Stimulated activated CD8-positive, alpha-beta memory T cell treated with anti-CD3 and anti-CD28 coated beads, Interleukin-15, amount 100 ng/mL, for 4 hours (primary cell): ENCODE measurements at places on chromosomes 3 and 15.

DNA sequence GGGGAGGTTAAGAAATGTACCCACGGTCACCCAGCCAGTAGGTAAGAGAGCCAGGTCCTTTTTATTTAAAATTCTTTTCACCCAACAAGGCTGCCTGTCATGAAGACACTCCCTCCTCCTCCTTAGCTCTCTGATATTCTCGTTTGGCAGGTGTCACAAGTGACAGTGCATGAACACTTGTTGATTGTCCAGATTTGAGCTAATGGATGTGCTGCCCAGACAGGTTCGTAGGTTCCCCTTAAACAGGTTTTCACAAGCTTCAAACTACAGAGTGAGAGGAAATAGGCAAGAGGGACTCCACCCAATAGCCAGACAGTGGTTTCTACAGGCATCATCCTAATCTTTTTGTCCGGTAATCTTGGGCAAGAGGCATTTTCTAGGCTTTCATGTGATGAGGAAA is 32.2 kb downstream of the ATP13A4 start:
- no peak for DNase-seq

- DNase-seq = no peak
Observed at GRCh38 chr15:47963265-47963664, 157.5 kb upstream of the SLC24A5 start.

DNA sequence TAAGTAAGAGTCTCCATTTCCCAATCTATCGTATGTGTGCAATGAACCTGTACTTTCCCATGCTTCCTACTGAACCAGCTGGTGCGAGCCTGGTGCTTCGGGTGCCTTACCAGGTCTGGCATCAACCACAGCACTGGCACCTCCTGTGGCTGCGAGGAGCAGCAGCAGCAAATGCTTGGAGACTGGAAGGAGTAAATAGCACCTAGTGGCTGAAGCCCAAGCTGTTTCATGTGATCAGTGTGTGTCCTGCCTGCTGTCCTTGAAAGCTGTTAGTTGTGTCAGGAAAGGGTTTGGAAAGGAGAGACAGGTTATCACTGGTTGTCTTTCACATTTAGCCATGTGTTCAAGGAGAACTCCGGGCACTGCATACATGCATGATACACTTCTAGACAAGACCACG is 31.8 kb downstream of the PCOLCE2 start:
- DNase-seq = no peak

GRCh38 chr15:66292571-66293418 is 573 bp upstream of the DIS3L start:
- DNase-seq = no peak

DNA sequence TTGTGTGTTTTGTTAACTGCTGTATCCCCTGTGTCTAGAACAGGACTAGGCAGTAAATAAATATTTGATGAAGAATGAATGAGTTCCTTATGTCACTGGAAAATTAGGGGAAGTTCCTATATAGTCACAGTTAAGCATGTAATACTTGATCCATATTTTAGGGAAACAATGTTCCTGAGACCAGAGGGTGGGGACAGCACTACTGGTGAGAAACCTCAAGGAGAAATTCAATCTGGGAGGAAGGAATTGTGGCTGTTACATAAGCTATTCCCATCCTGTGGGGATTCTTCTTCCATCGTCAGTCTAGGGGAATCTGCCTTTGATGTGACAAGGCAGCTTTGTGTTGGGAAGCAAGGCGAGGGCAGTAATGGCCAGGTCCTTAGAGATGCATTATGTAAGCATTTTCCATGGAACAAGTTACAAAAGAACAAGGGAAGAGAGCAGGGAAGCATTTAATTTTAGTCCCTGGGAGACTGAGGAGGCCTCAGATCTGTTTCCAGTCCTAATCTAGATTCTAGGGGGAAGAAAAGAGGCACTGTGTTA is 219.3 kb upstream of the TTC14 start:
- DNase-seq = no peak

GRCh38 chr15:69919816-69920215 is 177.9 kb downstream of the TLE3 start:
- no peak for DNase-seq

- DNase-seq = no peak
Observed at GRCh38 chr15:39388118-39388517, 192.8 kb upstream of the THBS1 start.

- DNase-seq = no peak
Observed at GRCh38 chr3:62696011-62696410, 179.2 kb downstream of the CADPS start.

DNA sequence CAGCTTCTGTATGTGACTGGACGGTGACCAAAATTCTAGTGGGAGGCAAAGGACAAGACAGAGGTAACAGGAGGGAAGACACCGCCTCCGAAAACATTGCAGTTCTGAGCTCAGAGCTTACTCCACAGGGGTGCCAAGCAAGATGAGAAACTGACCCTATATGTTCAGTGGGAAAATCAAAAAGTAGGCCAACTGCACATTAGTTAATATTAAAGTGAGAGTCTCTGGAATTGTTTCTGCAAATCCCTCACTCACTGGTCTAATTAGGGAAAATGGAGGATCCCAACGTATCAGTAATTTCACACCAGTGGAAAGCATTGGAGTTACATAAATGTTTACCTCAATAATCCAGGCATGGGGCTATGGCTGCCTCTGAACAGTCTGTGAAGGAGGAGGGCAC is 313.3 kb upstream of the KCNH8 start:
- DNase-seq = no peak

DNA sequence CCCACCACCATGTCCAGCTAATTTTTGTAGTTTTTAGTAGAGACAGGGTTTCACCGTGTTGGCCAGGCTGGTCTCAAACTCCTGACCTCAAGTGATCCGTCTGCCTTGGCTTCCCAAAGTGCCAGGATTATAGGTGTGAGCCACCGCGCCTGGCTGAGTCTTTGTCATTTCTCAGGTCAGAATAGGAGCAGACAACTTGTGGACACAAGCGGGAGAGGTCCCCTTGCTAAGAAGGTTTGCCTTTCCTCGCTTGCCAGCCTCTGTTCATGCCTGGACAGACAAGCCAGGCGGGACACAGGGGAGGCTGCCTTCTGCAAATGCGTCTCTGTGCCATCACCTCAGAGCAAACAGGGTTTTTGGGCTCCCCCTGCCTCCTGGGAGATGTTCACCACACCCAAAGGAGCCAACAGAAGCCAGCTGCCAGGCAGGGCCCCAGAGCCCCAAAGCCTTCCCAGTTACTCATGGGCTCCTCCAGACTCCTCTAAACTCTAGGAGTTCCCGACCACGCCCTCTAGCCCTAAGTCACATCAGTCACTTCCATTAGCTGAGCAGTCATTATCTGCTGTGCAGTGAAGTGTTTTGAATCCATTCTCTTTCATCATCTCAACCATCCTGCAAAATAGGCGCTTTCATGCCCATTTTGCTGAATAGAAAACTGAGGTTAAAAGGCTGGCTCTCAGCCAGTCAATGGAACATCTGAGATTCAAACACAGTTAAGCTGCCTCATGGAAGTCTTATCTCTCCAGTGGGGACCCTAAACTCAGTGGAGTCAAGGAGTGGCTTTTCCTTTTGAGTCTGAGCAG is 245.0 kb downstream of the UACA start:
- no peak for DNase-seq

GRCh38 chr3:167151636-167152035 is 228.5 kb downstream of the ZBBX start:
- DNase-seq = no peak

DNA sequence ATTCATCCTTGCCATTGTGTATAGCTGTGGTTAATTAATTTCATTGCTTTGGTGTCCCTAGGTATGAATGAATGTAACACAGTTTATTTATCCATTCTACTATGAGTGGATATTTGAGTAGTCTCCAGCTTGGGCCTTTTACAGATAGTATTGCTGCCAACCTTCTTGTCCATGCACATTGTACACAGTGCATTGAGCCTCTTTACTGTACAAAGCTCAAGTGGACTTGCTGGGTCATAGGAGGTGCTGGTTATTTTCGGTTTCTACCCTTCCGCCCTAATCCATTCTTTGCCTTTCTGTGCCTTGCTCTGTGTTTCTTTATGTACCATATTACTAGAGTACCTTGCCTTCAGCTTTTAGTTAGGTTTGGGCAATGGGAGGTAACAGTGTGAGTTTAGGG is 60.7 kb downstream of the DUT start:
- no peak for DNase-seq

DNA sequence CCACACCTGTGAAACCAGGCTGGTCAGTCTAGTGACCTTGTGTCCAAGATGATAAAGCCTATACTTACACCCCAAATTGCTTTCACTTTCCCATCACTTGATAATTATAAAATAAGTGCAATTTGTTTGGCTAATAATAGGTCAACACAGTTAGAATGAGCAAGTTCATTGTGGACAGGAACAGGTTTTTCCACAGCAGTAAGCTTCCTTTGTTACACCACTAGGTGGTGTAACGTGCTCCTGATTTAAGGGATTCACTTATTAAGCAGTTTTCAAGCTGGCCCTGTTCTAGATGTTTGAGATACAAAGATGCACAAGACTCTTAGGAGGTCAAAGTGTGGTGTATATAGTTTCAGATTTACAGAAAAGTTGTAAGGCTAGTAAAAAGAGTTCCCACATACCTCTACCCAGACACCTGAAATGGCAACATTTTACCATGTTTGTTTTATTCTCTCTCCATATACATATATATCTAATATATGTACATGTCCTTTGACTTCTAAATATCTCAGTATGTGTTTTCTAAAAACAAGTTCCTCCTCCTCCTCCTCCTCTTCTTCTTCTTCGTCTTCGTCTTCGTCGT is 6.8 kb upstream of the MFSD1 start:
- no peak for DNase-seq

DNA sequence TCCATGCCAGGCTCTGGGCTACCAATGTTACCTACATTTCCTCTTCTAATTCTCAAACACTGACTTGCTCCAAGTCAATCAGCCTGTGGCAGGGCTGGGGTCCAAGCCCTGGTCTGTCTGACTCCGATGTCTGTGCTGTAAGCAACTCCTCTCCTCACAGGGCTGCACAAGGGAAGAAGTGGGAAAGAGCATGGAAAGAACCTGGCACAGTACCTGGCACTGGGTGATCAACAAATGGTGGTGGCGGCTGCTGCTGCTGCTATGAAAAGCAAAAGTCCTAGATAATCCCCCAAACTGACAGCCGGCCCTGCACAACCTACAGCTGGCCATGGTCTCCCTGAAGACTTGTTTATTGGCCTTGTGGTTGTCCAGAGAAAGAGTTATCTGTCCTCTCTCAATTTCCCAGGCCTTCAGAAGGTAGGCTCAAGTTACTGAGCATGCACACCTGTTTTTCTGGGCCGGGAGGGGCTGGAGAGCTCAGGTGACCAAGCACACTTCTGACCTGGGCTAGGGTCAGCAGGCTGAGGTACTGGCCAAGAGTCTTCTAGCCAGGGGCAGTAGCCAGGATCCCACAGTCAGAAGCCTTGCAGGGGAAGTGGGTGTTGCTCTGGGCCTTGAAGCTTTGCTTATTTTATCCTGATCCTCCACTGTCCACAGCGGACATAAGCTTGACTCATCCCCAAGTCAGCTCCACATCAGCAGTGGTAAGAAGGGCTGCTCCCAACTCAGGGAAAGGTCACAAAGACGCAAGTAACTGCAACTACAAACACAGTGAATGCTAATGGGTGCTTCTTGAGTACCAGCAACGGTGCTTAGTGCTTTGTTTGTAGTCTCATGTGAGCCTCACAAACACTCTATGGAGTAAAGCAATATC is 35.3 kb upstream of the KY start:
- DNase-seq = no peak

DNA sequence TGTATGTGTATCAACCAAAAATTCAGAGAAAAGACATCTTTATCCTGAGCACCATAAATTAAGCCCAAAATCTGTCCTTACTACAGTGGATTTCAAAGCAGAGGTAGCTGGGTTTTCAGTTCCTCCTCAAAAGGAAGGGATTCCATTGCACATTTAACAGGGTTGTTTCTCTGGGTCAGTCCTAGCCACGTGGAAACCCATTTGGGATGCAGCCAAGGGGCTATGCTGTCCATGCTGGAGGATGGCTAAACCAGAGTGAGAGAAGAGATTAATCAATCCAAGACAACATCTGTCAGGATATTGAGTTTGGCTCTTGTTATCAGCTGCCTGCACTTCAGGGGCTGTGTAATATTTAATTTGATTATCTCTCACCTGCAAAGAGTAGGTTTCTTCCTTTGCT is 28.1 kb downstream of the LSAMP start:
- no peak for DNase-seq

- DNase-seq = no peak
Observed at GRCh38 chr3:37096288-37096687, 78.1 kb downstream of the LRRFIP2 start.

- DNase-seq = no peak
Observed at GRCh38 chr3:33919312-33920120, 121.1 kb downstream of the PDCD6IP start.

DNA sequence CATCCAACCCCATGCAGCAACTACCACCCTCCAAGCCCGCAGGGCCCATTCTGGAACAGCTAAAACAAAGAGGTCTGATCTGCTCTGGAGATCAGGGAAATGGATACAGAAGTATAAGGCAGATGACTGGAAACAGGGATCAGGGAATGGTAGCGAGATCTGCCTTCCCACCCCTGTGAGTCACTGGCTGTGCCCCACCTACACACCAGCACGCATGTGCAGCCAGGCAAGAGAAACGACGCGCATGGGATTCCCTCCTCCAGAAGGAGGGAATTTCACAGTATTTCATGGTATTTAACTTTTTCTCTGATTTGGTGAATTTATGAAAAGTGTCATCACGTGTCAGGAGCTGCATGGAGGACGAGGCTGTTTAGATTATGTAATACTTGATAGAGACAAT is 116.7 kb downstream of the ARRDC4 start:
- no peak for DNase-seq

DNA sequence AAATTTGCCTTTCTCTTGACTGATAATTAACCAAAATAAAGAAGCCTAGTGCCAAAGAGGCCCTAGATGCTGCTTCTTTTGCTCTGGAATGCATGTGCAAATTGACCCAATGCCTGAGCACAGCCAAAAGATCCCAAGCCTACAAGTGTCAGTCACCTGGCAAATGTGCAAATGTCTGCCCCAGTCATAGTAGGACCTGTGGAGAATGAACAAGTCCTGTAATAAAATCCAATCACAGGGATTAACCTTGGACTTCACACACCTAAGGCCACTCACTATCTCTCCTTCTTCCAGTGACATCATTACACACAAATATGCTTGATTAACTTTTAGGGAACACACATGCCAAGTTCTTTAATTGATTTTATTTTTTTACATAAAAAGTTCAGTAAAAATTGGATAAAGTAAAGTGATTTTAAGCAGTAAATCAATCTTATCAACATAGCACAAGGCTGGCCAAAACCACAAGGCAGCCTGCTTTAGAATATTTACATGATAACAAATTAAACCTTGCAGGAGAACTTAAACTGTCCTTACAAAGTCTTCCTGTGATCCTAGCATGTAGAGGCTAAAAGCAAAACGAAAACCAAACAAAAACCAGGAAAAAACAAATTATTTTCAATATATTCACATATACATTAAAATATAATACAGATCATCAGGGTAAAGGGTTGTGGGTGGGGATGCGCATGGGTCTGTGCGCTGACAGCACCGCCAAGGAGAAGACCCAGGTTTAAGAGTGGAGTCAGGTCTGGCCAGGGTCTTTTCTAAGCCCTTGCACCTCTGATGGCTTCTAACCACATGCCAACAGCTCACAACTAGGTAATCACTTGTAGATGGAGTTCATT is 36.8 kb downstream of the NBEAL2 start:
- DNase-seq = no peak

- no peak for DNase-seq
Observed at GRCh38 chr3:151999936-152000335, 126.5 kb downstream of the SUCNR1 start.

- DNase-seq = no peak
Observed at GRCh38 chr3:113128386-113129015, 82.9 kb upstream of the BOC start.
